ENCODE measurements at places on chromosomes 7 and 10. TPM values are rescaled to one million over a fixed set of nuclear protein-coding genes. Genes with fewer than 3 reads are reported as not detected.

DNA sequence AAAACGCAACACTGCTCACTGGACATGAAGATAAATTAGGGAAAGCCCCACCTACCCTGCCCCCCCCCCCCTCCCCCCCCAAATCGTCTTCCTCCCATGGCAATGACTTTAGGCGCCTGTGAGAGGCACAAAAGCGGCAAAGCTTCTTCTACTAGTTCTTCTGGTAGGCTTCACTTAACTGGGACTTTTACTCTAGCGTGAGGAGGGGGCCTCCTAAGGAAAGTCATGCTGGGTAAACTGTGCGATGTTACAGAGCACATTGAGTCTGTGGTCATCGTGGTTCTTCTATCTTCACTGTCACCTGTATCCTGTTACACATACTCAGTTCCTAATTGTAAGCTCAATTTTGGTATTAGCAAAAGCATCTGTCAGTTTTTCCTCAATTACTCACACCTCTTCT is 25.1 kb downstream of the HSPB1 start:
- peaks cover 84% of the 10 kb centered on the region for H3K36me3 ChIP-seq
- no peak overlapping the region for H3K27ac ChIP-seq
- no peaks in the 10 kb centered on the region for H3K27me3 ChIP-seq

DNA sequence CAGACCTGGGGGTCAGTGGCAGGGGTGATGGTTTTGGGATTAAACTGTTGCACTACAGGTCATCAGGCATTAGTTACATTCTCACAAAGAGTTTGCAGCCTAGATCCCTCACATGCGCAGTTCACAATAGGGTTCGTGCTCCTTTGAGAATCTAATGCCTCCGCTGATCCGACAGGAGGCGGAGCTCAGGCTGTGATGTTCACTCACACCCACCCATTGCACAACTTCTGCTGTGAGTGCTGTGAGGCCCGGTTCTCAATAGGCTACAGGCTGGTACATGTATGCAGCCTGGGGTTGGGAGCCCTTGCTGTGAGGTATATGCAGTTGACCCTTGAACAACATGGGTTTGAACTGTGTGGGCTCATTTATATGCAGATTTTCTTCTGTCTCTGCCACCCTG is 416.4 kb downstream of the GFRA1 start:
- H3K4me1 ChIP-seq, result no peaks in the 10 kb centered on the region
- no peak for DNase-seq
- H3K27me3 ChIP-seq, result no peaks in the 10 kb centered on the region
- no peaks in the 10 kb centered on the region for H3K36me3 ChIP-seq

- no peak for DNase-seq
- H3K4me3 ChIP-seq, result no peak overlapping the region
- no peak overlapping the region for H3K27ac ChIP-seq
- H3K4me1 ChIP-seq, result peaks cover 14% of the 10 kb centered on the region
These were observed 5.7 kb downstream of the TNS3 start for GRCh38 chr7:47576031-47576865.

DNA sequence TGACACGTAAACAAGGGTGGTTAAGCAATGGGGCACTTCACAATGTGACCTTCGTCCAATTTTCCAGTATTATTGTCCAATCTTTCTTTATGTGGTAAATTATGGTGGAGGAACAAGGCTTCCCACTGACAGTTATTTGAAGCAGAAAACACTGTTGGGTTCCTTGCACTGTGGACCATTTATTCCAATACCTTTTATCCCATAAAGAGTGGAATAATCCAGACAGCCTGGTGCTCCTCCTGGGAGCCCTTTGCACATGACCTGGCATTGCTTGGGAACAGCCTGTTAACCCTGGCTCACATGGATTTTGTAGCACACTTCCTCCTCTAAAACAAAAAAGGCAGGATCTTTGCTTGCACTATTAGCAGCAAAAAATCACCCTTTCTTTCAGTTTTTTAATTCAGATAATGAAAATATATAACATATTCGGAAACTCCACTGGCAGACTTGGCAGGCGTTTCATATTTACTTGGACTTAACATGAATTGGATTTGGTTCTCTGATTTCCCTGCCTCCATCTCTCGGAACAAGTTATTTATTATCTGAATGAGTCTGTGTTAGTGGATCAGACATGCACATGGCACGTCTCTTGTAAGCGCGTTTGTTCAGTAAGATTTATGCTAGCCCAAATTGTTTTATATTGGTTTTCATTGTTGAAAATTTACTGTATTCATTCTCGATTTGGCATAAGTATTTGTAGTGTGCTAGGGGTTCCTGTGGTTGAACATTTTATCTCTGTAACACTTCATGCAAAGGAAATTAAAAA is 59.3 kb downstream of the BMPER start:
- H3K4me1 ChIP-seq, result no peaks in the 10 kb centered on the region
- no peak for DNase-seq
- H3K27ac ChIP-seq, result no peak overlapping the region
- H3K36me3 ChIP-seq, result no peaks in the 10 kb centered on the region

DNA sequence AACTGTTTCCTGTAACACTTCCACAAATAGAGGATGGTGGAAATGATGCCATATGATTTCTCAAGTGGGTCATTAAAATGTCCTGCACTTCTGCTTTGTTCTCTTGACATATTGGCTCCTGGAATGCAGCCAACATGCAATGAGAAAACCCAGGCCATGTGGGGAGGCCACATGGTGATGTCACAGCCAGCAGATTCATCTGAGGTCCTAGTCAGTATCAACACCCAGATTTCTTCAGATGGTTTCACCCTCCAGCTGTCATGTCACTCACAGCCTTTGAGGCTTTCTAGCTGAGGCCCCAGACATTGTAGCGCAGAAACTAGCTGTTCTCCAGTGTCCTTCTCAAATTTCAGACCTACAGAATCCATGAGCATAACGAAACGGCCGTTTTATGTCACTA is 102.3 kb upstream of the NUPR2 start:
- H3K36me3 ChIP-seq, result no peaks in the 10 kb centered on the region
- peaks cover 13% of the 10 kb centered on the region for H3K4me1 ChIP-seq
- no peak overlapping the region for H3K4me3 ChIP-seq
- no peaks in the 10 kb centered on the region for H3K27me3 ChIP-seq
- peak overlapping the region; percentile 66 for H3K27ac ChIP-seq

DNA sequence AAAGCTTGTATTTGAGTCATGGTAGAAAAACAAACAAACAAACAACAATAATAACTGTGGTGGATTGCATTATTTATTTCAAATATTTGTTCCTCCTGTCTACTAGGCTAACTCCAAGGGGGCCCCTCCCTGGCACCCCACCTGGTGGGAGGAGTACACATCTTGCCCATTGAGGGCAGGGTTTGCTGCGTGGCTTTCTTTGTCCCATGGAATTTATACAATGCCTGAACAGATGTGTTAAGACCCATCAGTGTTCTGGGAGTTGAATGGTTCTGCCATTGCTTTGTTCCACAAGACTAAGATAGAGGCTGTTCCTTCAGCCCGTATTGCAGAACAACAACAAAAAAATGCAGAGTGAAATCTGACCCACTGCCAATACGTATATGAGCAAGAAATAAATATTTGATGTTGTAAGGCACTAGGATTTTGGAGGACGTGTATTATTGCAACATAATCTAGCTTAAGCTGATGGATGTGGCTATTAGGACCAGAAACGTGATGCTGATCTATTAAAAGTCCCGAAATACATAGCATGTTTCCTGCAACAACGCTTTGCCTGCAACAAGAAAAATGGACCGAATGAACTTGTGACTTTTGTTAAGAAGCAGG is 119.1 kb upstream of the JCAD start:
- H3K27ac ChIP-seq, result no peak overlapping the region
- no peak overlapping the region for H3K4me3 ChIP-seq
- H3K36me3 ChIP-seq, result no peaks in the 10 kb centered on the region
- no peaks in the 10 kb centered on the region for H3K4me1 ChIP-seq
- DNase-seq, result no peak

- H3K4me1 ChIP-seq, result peaks cover 40% of the 10 kb centered on the region
- peaks cover 19% of the 10 kb centered on the region for H3K36me3 ChIP-seq
- H3K27ac ChIP-seq, result peak overlapping the region; percentile 65
These were observed 172.2 kb downstream of the CDK14 start for GRCh38 chr7:90768301-90768700.

GRCh38 chr7:7554021-7554432 is 12.7 kb upstream of the MIOS start:
- H3K36me3 ChIP-seq, result no peaks in the 10 kb centered on the region
- H3K27ac ChIP-seq, result peak overlapping the region; percentile 47
- peak overlapping the region; percentile 25 for H3K4me3 ChIP-seq
- peak; percentile 29 for DNase-seq

DNA sequence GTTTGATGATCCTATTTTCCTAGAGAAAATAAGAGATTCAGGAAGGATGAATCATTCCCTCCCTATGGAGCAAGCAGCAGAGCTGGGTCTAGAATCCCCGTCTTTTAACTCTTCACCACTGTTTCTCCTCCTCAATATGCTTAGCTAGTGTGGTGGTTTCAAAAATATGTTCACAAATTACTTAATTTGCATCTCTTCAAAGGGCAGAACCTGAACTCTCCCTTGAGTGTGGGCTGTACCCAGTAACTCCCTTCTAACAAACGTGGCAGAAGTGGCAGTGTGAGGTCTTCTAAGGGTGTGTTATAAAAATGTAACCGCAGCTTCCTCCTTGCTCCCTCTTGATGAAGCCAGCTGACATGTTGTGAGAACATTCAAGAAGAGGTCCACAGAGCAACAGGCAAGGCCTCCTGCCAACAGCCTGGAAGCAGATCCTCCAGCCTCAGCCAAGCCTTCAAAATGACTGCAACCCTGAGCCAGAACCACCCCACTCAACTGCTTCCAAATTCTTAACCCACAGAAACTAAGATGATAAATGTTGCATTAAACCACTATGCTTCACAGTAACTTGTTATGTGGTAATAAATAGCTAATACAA is 36.6 kb downstream of the SRPK2 start:
- no peak for DNase-seq
- H3K4me3 ChIP-seq, result no peak overlapping the region
- no peaks in the 10 kb centered on the region for H3K27me3 ChIP-seq
- H3K27ac ChIP-seq, result no peak overlapping the region

DNA sequence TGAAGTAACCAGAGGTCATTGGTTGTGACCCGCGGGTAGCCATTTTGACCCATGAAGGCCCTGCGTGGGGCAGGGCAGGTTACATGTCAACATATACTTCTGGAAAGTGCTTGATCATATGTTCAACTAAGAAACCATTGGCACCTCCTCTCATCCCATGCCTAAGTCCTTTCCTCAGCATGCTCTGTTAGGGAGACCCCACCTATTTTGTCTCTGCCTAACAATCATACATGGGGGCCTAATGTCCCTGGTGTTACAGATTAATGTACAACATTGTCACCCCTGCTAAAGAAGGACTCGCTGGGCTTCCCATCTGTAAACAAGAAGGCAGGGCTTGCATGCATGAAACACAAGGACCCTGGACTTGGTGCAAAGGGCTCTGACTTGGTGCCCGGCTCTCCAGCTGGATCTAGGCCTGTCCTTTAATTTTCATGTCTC is 133.7 kb upstream of the TNS3 start:
- H3K36me3 ChIP-seq, result no peaks in the 10 kb centered on the region
- no peaks in the 10 kb centered on the region for H3K27me3 ChIP-seq
- H3K4me3 ChIP-seq, result no peak overlapping the region
- no peak for DNase-seq
- no peak overlapping the region for H3K27ac ChIP-seq
- no peaks in the 10 kb centered on the region for H3K4me1 ChIP-seq

- H3K4me1 ChIP-seq, result no peaks in the 10 kb centered on the region
- H3K4me3 ChIP-seq, result no peak overlapping the region
- DNase-seq, result no peak
- no peaks in the 10 kb centered on the region for H3K27me3 ChIP-seq
- H3K27ac ChIP-seq, result no peak overlapping the region
These were observed 20.8 kb downstream of the WDFY4 start for GRCh38 chr10:48705401-48705938.

GRCh38 chr10:76202777-76203176 is 771.4 kb downstream of the LRMDA start:
- H3K36me3 ChIP-seq, result no peaks in the 10 kb centered on the region
- no peaks in the 10 kb centered on the region for H3K4me1 ChIP-seq

DNA sequence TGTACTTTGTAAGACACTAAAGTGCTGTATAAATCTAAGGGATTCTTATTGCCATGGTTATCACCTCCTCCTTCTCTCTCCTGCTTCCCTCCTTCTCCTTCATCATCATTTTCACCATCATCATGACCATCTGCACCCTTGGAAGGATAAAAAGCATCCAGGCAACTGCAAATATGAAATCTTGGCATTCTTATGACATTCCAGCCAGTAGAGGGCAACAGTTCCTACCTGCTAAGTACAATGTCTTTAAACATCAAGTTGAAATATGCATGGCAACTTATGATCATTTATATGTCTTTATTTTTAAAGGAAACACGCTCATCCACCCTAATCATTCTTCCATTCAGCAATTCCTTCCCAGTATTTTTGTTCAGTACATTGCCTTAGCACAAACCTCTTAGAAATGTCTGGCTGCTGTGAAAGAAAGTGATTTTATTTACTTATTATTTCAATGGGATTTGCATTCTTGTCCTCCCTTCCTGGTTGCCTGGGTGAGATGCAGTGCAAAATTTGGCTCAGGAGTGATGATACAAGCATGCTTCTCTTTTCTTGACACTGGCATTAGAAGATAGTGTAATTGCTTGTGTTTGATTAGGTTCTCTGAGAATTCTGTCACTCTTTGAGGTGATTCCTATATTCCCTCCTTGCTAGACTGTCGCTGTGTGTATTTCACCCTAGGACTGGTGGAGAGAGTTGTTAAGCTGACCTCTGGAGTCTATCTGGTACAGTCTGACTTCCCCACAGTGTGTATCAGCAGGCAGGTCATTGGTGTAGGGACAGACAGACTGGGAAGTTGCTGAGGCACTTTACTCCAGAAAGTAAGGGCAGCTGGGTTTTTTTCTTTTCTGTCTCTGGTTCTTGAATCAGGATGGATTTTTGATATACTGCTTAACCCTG is 188.5 kb upstream of the BMPER start:
- H3K4me1 ChIP-seq, result peaks cover 11% of the 10 kb centered on the region
- peak; percentile 23 for DNase-seq
- no peak overlapping the region for H3K27ac ChIP-seq
- no peaks in the 10 kb centered on the region for H3K27me3 ChIP-seq
- no peaks in the 10 kb centered on the region for H3K36me3 ChIP-seq
- no peak overlapping the region for H3K4me3 ChIP-seq

DNA sequence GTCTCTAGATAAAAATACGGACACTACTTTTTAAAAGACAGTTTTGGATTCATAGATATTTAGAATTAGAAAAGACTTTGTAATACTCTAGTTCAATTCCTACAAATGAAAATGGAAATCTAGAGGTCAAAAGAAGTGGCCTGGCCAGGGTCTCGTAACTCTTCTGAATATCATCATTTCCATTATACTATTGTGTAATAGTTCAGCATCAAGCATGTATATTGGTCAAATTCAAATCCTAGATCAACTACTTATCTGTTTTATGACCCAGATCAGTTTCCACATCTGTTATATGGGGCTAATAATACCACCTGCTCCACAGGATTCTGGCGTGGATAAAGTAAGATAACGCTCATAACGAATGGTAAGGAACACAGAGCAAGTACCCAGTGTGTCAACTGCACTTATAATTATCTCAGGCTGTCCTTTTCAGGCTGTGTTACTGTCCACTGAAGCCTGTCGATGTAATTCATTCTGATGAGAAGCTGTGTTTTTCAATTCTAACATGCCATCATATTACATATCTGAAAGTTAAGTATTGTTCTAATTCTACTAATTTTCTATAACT is 54.3 kb downstream of the ARHGAP21 start:
- H3K36me3 ChIP-seq, result no peaks in the 10 kb centered on the region
- H3K27me3 ChIP-seq, result no peaks in the 10 kb centered on the region
- peak; percentile 16 for DNase-seq
- H3K4me3 ChIP-seq, result no peak overlapping the region

NACAD gene
- total RNA-seq, result 4.8 TPM

SLC39A12 gene
- not detected for total RNA-seq

SEMA3A gene
- 19.4 TPM for total RNA-seq

WNT2 gene
- 0.06 TPM for total RNA-seq

NMT2 gene
- 22.9 TPM for total RNA-seq

COL1A2 gene
- total RNA-seq, result 0.12 TPM

ACSM6 gene
- 0.08 TPM for total RNA-seq

NKX1-2 gene
- 0.56 TPM for total RNA-seq

DNAJC9 gene
- total RNA-seq, result 70.0 TPM

CLCN1 gene
- total RNA-seq, result not detected

Data from SJCRH30 (cell line).